HuH-7 (cell line): ENCODE measurements at places on chromosomes 12 and 14.

- no peak for DNase-seq
Observed at GRCh38 chr14:95662376-95663186, 23.6 kb upstream of the TCL1B start.

GRCh38 chr12:80581783-80582182 lies 125.7 kb upstream of the MYF6 start:
- DNase-seq = no peak

DNA sequence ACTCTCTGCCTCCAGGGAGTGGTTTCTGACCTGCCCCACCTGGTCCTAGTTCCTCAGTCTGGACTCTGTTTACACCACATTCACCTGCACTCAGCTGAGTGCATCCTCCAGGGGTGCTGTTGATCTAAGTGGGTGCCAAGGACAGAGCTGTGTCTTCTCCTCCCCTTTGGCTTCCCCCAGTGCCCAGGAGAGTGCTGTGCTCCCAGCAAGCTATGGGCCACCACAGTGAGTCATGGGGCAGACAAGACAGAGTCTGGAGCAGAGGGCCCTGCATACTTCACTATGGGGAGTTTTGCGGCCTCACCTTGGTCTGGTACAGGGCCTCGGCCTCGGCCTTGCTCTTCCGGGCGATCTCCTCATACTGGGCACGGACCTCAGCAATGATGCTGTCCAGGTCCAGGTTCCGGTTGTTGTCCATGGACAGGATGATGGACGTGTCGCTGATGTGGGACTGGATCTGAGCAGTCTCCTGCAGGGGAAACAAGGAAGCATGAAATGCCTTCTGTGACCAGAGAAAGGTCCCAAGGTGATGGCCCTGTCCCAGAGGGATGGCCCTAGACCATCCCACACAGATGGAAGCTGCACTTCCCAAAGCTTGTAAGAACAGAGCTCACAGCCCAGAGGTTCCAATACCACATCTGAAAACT lies 4.9 kb downstream of the KRT73 start:
- no peak for DNase-seq

DNA sequence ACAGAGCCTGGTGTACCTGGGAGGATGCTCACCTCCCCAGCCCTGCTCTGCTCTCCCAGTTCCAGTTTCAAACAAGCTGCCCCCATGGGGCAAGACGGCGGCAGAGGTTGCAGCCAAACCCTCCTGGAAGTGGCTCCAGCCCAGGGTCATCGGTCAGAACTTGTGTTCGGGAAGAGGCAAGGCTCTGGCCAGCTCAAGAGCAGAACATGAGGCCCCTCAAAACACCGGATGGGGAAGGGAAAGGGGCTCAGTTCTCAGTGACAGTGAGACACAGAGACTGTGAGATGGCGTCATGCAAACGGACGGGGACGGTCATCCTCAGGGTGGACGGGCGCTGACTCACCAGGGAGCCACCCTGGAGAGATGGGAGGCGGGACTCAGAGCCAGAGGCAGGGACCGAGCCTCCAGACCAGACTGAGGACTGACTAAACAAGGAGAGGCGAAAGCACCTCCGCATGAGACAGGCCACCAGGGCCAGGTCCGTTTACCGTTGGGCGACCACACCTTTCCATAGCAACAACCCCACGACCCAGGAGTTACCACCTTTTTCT lies 63.9 kb upstream of the GALNT9 start:
- no peak for DNase-seq

GRCh38 chr12:127412866-127413265 lies 854.1 kb upstream of the TMEM132C start:
- DNase-seq = no peak

- no peak for DNase-seq
Observed at GRCh38 chr14:90850487-90850886, 34.3 kb upstream of the TTC7B start.

DNA sequence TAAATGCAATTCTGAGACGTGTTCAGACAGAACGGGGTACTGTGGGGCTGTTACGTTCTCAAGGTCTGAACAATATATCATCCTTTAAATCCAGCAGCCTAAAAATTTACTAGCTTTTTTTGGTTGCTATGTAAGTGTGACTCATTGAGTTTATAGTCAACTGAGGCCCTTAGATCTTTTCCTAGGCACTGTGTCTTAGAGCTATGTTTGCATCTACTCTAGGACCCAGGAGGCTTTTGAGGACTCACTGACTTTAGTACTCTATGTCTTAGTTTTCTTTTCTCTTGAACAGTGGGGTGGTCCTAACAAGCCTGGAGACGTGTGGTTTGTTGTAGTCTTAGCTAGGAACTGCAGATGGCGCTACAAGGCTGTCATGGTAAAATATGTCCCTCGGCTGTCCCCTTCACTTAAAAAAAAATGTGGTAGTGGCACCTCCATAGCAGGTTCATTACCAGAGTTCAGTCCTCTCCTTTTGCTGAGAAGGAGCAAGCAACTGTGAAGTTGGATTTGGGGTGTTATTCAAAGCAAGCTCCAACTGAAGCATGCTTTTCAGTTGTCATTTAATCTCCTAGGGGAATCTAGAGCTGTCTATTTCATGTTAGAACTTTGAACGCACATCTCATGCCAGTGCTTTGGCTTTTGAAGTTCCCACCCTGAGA lies 8.7 kb upstream of the SPATS2 start:
- DNase-seq = no peak

DNA sequence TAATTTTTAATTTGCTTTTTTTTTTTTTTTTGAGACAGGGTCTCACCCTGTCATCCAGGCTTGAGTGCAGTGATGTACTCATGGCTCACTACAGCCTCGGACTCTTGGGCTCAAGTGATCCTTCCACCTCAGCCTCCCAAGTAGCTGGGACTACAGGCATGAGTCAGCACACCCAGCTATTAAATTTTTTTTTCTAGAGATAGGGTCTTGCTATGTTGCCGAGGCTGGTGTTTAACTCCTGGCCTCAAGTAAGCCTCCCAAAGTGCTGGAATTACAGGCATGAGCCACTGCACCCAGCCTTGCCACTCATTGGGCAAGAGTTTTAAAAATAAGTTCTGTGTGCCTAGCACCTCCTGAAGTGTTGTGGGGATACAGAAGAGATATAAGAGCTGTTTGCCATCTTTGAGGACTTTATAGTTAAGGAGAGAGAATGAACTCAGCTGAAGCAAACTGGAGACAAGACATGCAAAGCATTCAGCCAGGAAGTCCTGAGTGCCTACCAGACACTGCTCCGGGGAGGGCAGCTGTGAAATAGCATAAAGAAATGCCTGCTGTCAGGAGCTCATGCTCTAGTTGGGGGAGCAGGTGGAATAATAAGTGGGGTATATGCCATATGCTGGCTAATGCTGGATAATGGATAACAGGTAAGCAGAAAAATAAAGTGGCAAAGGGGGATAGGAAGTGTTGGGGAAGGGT lies 15.0 kb upstream of the EMP1 start:
- DNase-seq = no peak

GRCh38 chr12:112349431-112349830 lies 32.8 kb downstream of the HECTD4 start:
- DNase-seq = no peak

- DNase-seq = no peak
Observed at GRCh38 chr12:15702276-15702675, 86.9 kb downstream of the EPS8 start.

- peak; percentile 77 for DNase-seq
Observed at GRCh38 chr12:131132118-131132892, 178.6 kb downstream of the ADGRD1 start.

DNA sequence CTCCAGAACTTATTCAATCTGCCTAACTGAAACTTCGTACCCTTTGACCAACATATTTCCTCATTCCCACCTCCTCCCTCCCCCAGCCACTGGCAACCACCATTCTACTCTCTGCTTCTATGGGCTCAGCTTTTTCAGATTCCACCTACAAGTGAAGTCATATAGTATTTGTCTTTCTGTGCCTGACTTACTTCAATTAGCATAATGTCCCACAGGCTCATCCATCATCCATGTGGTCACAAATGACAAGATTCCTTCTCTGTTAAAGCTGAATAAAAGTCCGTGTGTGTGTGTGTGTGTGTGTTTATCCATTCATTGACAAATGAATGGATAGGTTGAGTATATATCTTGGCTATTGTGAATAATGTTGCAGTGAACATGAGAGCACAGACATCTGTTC lies 1.3 kb upstream of the C14orf39 start:
- no peak for DNase-seq

DNA sequence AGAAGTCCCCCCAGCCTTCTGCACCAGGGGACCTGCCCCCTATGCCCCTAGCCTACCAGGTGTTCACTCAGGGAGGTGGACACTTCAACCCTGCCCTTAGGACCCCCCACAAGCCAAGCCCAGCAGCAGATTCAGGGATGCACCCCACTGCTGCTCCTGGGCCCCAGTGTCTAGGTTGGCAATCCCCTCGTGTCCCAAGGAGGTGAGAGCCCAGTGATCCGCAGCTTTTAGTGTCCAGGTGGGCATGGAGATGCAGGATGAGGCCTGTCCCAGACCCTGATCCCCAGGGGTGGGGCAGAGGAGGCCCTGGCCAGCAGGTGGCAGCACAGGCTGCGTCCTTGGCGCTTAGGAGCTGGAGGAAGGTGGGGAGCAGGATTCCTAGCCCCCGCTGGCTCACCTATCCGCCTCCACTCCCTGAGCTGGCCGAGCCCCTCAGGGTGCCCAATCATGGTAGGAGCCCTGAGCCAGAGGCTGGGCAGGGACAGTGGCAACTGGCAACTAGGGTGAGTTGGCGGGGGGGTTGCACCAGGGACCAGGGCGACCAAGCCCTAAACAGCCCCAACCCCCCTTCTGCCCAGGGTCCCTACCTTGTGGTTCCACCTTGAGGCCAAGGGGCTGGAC lies 4.1 kb downstream of the CKB start:
- DNase-seq = peak; percentile 95

DNA sequence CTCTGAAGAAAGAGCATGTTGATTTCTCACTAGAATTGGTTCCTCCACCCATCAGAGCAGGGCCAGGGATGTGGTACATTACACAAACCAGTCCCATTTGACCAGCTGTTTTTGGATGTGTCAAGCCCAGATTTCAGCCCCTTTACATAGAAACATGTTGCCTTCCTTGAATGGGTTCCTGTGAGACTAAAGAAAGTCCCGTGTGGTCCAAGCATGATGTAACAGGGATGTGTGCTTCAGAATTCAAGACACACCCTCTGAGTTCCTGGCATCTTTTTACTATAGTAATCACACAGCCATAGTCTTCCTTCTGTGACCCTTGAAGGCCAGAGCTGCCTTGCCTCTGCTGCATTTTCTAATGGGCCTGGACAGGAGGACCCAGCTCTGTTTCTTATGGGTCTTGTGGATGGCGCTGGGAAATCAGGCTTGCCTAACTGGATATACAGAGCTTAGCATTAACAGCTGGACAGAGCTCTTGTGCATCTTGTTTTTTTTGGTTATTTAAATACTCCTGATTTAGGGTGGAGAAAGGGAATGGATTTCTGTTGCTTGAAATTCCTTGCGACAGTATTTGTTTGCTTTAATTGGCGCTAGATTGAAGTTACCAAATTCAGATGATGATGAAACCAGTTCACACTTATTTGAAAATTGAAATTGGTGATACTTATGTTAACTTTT lies 341.0 kb downstream of the ZFP36L1 start:
- no peak for DNase-seq

DNA sequence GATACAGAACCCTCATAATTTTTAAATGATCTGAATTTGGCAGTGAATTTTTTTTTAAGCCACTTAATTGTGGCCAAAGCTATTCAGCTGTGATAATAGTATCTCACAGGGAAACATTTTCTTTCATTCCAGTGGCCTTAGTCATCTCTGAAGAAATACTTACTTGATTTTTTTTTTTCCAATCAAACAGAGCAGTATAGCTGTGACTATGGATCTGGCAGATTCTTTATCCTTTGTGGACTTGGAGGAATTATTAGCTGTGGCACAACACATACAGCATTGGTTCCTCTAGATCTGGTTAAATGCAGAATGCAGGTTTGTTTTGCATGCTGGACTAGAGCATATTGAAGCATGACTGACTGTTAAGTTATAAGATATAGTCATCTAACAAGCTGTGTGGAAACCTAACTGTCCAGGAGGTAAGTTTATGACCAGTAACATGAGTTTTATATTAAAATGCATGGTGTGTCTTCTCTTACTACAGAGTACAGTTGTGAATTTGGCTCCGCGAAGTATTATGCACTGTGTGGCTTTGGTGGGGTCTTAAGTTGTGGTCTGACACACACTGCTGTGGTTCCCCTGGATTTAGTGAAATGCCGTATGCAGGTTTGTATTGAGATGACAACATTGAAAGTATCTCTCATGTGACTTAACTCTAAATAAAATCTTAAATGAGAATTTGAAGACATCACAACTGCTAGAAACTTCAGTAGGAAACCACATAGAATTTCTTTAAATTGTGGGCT lies 1.9 kb downstream of the SLC25A3 start:
- no peak for DNase-seq

GRCh38 chr12:8108808-8109398 lies 14.5 kb upstream of the CLEC4A start:
- DNase-seq = peak; percentile 55

DNA sequence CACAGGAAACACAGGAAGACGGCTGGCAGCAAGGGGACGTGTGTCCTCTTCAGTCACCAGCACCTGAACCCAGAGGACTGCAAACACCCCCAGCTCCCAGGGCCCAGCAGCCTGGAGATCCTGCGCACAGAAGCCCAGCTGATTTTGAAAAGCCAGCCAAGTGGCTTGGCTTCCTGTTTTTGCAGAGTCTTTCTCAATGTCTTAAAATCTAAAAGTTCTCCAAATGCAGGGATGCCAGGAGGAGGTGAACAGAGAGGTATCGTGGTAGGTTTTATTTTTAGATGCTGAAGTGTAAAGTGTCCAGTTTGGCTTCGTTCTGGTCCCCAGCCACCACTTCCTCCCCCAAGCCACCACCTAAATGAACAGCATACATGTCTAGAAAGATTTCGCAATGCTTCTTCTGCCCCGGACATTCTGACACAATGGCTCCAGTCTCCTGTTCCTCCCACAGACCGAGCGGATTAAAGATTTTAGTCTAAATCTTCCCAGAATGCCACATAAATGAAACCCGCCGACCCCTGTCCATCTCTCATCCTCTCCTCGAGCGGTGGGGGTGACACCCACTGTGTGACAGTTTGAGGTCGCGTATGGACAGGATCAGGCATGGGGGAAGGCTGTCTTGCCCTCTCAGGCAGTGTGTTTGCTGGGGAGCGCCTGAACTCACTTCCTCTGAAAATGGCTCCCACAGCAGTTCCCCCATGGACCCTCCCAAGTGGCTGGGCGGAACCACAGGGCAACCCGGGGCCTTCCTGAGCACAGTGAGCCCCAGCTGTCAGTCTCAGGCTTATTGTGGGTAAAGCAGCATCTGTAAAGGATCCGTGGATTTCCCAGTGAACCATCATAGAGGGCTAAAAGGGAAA lies 41.6 kb downstream of the ITPK1 start:
- DNase-seq = peak; percentile 59

- no peak for DNase-seq
Observed at GRCh38 chr14:73953731-73954130, 3.6 kb downstream of the COQ6 start.
